ENCODE measurements at places on chromosomes 7 and 10.

DNA sequence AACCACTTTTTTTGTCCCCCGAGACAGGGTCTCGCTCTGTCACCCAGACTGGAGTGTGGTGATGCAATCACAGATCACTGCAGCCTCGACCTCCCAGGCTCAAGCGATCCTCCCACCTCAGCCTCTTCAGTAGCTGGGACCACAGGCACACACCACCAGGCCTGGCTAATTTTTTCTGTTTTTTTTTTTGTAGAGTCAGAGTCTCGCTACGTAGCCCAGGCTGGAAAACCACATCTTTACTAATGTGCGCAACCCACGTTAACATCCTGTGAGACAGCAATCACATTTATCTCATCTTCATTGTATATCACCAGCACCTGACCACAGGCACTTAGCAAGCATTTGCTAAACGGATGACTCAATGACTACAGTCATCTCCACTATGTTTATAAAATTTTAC lies 77.8 kb upstream of the ATP6V0A4 start:
- DNase-seq = peak; percentile 25

- DNase-seq = no peak
These were observed 335.4 kb downstream of the CXCL12 start for GRCh38 chr10:44049301-44050015.

GRCh38 chr10:96236090-96236478 lies 35.3 kb downstream of the BLNK start:
- DNase-seq = no peak

- no peak for DNase-seq
These were observed 36.9 kb upstream of the GSDME start for GRCh38 chr7:24793982-24794648.

DNA sequence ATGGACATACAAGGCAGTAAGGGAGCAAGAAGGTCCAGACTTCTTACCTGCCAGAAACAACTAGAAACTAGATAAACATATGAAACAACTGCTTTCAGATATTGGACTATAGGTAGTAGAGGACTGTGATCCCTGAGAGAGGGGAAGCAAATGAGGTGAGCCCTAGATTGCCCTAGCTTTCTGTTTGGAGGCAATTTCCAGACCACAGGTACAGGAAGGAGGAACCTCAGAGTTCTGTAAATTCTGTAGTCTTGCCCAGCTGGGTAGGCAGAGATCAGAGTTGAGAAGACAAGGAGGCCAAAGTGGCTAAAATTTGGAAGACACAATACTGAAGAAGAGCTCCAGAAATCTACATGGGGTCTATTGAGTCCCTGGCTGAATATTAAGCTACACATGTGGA lies 21.0 kb downstream of the CDK6 start:
- no peak for DNase-seq

DNA sequence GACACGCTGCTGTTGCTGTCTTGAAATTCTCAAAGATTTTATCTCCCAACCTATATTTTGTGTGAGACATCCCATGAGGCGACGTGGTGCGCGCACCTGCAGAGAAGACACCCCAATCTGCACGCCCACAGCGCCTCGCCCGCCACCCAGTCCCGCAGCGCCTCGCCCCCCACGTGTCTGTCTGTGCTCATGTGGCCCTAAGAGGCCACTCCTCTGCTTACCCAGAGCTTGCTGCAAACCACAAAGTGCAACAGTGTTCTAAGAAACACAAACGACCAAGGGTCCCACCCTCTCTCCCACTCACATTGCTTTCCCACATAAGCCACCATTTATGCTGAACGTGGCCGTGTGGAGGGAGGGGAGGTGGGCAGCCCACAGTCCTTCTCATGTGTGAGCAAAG lies 287.2 kb downstream of the PTPRN2 start:
- DNase-seq = no peak

DNA sequence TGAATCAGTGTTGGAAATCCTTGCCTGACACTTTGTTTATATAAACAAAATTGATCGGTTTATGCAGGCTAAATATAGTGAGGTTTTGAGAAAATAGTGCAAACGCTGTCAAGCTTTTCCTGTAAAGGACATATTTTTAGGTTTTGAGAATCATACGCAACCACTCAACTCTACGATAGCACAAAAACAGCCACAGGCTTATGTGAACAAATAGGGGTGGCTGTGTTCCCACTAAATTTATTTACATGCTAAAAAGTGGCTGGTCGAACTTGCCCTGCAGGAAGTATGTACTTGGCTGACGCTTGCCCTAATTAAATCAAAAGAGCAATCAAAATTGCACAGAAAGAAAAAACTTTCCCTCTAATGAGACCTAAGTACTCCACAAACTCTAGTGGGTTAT lies 234.7 kb upstream of the CACNA2D1 start:
- no peak for DNase-seq

DNA sequence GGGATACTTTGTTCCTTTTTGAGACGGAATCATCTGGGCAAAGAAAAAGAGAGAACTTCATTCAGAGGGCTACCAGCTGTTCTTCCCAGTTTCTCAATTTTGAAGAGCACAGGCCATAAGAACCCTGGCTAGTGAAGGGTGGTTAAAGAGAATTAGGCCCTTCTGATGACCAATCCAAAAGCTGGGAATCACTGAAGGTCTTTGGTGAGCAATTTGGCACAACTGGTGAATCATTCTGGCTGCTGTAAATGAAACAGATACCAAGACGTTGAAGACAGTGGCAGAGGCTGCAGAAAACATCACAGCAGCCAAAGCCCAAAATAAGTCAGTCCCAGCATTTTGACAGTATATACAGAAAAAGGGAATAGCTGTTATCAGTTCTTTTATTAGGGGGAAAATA lies 5.1 kb downstream of the RAPGEF5 start:
- DNase-seq = no peak

DNA sequence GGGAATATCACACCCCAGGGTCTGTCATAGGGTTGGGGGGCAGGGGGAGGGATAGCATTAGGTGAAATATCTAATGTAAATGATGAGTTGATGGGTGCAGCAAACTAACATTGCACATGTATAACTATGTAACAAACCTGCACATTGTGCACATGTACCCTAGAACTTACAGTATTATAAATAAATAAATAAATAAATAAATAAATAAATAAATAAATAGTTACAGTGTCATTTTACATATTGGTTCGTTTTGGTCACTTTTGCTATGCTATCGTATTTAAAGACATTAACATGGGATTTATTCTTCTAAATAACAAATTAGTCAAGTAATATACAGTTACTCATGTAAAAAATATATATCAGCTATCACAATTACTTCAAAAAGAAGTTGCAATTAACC lies 228.7 kb downstream of the HECW1 start:
- DNase-seq = no peak
